Activated T-helper 1 cell treated with Interleukin-2 at 50 U/mL for 16 hours (primary cell): ENCODE measurements at places on chromosomes 13 and 19.

GRCh38 chr13:76213423-76213904 is 577.3 kb downstream of the LMO7 start:
- DNase-seq = no peak

DNA sequence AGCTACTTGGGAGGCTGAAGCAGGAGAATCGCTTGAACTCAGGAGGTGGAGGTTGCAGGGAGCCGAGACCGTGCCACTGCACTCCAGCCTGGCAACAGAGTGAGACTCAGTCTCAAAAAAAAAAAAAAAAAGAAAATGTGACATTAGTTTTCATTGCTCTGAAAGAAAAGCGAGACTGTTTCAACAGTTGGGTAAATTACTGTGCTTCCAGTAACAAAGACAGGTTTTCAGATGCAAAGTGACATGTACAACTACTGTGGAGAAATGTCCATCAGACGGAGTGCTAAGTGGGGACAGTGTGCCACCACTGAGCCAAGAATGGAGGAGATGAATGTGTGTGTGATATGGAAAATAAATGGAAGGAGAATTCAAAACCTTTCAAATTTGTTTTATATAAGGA is 24.2 kb upstream of the SLC15A1 start:
- no peak for DNase-seq

- no peak for DNase-seq
Observed at GRCh38 chr19:53871454-53871853, 3.8 kb downstream of the MYADM start.

DNA sequence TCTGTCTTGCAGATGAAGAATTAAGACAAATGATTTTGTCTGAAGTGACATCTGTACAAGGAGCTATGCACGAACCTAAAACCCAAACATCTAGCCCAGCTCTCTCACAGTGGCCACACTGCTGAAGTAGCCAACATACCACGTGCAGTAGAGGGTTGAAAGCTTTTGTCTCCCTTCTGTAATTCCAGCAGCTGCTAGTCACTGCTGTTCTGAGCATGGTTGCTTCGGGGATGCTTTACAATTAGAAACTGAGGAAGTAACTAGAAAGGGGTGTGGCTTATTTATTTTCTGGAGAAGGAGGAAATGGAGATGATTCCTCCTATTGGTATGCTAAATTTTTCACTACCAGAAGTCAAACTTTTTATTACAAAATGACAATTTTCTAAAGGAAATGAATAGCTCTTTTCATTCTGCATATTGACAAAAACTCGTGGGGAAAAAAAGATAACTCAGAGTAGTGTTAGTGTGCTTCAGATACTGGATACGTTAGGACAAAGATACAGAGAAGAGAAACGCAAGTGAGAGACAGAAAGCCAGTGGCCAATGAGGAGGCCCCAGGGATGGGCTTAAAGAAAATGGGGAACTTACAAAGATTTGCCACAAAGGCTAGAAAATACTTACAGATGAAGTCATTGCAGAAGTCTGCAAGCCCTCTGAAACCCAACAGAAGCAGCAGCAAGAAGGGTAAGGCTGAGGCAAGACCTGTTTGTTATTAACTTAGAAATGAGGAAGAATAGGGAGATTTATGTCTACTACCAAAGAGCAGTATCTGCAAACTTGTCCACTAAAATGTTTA is 192.7 kb upstream of the MIR17HG start:
- no peak for DNase-seq

- DNase-seq = peak; percentile 40
Observed at GRCh38 chr19:54188215-54188871, 1.0 kb downstream of the MBOAT7 start.

DNA sequence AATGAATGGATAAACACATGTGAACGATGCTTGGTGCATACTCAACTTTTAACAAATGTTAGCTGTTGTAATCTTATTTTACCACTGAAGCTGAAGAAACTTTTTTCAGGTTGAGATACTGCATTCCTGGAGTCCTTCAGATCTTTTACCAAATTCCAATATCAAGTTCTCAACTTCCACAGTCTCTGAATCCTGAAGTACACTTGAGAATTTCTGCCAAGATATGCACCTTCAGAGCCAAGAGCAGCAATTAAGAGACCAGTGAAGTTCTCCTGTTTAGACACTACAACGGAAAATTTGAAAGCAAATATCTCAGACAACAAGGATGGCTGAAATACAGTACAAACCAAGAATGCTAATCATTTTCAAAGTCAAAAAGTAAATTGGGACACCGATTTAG is 84.6 kb upstream of the MTIF3 start:
- DNase-seq = no peak

DNA sequence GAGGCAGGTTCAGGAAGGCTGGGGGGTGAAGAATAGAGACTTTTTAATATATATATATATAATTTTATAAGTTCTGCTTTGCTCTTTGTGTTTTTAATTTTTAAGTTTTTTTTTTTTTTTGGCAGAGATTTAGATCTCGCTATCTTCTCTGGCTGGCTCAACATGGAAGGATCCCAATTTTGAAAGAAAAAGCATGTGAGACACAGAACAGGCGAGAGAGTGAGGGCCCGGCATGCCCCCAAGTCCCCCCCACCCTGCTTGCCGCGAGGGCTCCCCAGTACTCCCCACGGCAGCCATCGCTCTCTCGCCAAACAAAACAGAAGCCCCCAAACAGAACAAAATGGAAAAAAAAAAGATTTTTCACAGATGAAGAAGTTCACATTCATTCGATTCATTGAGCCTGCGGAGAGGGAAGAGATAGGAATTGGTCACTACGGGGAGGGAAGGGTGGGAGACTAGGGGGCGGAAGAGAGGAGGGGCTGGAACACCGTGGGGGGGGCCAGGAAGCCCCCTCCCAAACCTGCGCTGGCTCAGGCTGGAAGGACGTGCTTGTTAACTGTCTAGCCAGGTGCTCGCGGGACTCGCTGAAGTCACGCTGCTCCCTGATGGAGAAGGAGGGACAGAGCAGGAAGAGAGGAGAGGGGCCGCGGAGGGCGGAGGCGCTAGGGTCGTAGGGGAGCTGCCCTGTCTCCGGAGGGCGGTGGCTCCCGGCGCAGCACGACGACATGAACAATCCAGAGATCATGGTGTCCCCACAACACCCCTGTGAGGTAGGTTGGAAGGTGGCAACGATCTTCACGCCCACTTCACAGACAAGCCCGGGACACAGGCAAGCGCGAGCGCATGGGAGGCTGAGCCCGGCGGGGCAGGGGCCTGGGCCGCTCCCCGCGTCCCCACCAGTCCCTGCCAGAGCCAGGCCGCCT is 10.6 kb downstream of the KHSRP start:
- DNase-seq = no peak

DNA sequence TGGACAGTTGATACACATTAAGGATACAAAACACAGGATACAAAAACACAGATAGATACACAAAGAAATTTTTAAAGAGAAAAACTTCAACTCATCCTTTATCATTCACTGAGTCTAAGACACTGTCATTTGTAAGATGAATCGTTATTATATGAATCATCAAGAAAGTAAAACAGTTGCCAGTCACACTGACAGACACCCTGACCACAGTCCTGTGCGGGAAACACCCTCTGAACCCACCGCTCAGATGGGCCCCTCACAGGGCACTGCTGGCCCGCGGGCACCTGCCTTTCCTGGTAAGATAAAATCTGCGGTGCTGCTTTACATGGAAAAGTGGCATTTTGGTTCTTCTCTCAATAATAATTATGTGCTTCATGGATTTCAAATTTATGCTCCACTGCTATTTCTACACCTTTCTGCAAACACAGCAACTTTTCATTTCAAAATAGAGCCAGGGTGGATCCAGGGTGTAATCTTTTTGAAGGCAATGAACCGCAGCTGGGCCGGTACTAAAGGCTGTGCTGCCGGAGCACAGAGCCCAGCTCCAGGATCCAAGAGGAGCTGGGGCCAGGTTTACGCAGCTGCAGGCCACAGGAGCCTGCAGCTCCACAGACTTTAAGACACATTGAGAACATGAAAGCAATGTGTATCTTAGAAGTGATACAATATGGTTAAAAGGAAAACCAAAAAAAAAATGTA is 76.8 kb downstream of the TUBGCP3 start:
- DNase-seq = no peak

GRCh38 chr19:51119101-51119500 is 5.6 kb upstream of the SIGLEC9 start:
- DNase-seq = no peak

DNA sequence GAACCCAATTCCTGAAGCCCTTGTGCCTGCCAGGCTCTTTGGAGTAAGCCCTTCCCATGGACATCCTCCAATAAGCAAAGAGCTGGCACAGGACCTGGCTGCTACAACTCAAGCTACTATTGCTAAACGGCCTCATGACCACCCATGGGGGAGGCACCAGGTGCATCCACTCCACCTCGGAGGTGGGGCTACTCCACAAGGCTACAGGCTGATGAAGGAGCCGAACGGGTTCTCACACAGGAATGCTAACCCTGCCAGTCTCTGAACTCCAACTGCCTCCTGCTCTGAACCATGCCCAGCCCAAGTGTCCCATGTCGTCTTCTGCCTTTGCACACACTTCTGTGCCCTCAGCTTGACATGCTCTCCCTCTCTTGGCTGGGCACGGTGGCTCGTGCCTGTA is 10.0 kb downstream of the SYMPK start:
- DNase-seq = no peak

GRCh38 chr19:46296722-46297461 is at the start of gene HIF3A:
TSS of gene HIF3A (plus strand) at chr19:46297042. CDS start at chr19:46297077, 35 bp downstream.
- no peak for DNase-seq

- DNase-seq = peak; percentile 0
Observed at GRCh38 chr19:32404933-32405430, 588 bp upstream of the DPY19L3 start.

GRCh38 chr19:50628551-50628950 is 11.1 kb downstream of the SYT3 start:
- DNase-seq = no peak

DNA sequence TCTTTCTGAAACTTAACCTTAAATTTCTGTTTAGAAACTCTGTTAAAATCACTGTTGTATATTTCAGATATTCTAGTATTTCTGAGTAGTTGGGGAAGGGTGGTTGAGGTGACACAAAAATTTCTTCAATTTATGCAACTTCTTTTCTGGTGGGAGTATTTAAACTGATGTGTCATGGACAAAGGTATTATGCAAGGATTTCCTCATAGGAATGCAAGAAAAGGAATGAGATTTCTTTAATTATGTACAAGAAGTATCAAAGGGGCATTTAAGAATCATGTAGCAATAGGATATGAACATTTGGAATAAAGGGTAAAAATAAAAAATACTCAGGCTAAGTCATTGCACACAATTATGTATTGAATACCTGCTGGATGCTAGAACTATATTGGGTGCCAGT is 575.8 kb upstream of the KLF12 start:
- no peak for DNase-seq

DNA sequence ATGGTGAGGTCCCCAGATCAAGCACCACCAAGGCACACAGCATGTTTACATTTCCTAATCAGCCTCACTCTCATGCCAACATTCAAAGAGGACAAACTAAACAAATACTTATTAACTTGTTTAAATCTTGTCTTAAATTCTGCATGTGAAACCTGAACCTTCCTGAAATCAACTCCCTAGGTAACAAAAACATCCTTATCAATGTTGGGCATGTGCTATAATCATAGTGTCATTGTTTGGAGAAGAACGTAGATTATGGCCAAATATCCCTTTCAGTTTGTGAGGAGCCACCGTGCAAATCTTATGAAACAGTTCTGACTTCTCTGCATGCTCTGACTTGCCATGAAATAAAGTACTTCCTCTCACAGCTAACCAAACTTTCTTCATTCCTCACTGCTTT is 123.8 kb downstream of the NDFIP2 start:
- no peak for DNase-seq

DNA sequence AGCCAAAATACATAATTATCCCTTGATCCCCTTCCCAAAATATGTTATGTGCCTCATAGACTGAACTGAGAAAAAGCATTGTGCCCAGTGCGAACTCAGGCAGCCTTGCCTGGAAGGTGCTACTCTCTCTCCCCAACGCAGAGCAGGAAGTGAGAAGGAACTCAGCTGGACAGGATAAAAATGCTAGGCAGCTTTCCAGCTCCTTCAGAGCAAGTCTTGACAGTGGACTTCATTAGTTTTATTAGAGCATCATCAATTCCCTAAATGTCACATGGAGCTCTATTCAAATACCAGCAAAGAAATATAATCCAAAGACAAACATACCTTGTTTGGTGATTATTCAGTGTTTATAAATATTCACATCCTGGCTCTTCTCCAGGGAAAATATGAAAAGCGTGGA is 202.4 kb downstream of the RFC3 start:
- DNase-seq = no peak

- no peak for DNase-seq
Observed at GRCh38 chr19:40225440-40226305, 816 bp downstream of the CCNP start.
